AG20443 (cell line): ENCODE measurements at places on chromosomes 7 and 10.

- DNase-seq, result no peak
Measured at GRCh38 chr7:91462316-91462715, 198.1 kb downstream of the FZD1 start.

DNA sequence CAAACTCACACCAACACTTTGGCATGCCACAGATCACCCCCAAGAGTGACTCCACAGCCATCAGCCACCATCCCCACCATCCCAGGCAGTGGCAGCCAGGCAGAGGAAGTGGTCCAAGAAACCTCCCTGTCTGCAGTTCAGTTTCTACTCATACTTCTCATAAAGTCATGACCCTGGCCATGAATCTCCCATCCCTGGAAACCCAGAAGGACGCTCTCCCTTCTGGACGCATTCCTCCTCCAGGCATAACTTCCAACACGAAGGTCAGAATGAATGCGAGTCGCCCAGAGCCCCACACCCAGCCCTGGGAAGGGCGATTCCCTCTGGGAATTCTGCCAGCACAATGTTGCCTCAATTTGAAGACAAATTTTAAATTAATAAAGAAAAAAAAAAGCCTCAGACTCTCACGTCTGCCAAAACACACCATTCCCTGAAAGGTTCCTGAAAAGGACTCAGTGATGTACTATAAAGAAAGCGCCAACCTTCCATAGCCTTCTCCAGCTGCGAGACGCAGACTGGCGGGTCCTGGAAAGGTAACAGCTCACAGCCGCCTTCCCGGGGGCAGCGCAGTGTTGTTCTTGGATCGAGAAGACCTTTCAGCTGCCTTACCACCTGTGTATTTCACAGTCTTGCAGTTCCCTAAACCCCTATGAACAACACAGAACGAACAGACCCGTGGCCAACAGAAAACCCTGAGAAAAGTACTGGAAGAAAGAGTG, 307.6 kb downstream of the FRMD4A start:
- no peak for DNase-seq

DNA sequence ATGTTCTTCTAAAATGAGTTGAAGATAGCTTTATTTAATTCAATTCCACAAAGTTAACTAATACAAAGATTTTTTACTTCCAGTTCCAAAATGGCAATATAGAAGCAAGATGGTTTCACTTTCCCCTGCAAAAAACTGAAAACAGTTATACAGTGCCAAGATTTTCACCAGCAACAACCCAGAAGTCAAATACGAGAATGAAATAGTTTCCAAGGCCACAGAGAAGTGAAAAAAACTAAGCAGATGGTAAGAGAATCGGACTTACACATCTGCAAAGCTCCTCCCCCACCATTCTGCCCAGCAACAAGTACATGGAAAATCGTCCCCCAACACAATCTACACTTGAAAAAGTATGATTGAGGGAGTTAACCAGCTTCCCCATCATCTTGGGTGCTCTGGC, 30.3 kb upstream of the KEL start:
- DNase-seq, result no peak

DNA sequence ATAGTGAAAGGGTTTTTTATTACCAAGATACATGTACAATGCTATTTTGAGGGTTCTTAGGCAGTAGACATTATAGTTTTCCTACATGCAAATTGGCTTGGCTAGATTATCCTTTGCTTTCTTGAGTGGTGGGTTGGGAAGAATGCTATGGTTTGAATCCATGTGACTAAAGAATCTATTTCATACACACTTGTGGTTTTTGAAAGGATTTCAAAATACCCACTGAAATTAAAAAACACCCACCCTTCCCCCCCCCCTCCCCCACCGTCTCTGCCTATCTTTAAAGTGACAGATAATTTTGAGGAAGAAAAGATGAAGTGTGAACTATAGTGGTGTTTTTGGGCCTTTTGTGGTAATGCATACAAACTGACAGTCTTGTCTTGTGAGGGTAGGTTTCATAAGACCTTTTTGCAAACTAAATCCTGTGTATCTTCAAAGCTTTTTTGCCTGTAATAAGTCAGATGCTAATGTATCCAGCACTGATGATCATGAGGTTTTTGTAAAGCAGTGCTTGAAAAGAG, 90.9 kb downstream of the TPST1 start:
- peak; percentile 29 for DNase-seq

DNA sequence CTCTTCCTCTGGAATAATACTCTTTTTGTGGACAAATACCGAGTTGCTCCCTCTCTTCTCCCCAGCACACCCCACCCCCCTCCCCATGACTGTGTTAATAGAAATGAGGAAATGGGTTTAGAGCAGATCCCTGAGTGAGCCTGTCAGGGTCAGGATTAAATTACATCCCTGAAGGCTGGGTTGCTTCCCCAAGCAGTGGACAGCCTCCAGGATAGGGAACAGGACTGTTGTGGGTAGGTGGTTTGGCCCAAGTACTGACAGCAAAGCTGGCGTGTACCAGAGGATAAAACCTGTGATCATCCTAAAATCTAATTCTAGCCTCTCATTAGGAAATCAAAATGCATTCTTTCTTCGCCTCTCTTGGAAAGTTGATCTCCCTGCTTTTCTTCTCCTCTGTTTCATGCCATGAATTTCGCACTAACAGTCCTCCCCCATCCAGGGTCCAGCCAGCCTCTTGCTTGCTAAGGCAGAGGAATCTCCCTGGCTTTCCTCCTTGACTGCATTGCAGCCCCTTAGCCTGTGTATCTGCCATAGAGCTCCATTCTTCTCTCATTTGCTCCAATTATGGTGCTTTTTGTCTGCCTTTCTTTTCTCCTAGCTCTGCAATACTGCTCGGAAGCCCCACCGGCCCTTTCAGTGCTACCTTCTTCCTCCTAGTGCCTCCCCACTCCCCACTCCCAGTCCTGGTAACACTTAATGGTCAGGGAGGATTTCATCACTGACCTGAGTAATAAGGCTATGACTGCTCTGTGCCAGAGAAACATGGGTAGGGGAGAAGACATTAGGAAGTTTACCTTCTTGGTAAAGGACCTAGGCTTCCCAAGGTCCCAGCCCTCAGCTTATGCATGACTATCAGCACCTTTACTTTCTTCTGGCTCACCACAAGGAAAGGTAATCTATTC, 8.4 kb downstream of the LRRC4 start:
- peak; percentile 67 for DNase-seq

GRCh38 chr7:21753071-21753470, 192.6 kb downstream of the CDCA7L start:
- no peak for DNase-seq

DNA sequence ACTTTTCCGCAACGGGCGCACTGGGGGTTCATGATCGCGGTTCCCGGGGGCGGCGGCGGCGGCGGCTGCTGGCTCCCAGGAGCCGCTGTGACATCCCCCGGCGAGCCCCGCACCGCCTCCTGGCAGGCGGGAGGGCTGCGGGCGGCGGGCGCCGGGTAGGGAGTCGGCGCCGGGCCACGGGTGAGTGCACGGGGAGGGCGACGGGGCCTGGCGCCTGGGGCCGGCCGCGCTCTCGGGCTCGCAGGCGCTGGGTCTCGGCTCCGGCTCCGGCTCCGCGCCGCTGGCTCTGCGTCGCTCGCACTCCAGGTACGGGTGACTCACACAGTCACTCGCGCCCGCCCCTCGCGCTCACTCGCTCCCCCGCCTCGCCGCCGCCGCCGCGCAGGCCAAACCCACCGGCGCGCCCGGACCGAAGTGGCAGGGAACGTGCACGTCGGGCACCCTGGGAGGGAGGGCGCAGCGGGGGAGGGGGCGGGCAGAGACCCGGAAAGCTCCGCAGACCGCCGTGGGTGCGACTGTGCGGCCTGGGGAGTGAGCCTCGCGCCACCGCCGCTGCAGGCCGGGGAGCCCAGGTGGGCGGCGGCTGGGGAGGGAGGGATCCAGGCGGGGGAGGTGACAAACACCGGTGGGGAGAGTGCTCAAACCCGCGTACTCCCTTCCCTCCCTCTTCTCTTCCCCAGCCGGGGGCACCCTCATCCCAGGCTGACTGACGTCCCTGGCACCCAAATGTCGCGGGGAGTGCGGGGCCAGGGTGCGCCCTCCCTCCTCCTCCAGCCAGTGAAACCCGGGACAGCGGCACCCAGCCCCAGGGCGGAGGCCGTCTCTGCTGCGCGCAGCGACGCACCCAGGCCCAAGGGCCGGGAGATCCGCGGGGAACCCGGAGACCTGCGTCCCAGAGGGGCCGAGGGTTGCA, 276.9 kb upstream of the NEBL start:
- DNase-seq, result peak; percentile 50

DNA sequence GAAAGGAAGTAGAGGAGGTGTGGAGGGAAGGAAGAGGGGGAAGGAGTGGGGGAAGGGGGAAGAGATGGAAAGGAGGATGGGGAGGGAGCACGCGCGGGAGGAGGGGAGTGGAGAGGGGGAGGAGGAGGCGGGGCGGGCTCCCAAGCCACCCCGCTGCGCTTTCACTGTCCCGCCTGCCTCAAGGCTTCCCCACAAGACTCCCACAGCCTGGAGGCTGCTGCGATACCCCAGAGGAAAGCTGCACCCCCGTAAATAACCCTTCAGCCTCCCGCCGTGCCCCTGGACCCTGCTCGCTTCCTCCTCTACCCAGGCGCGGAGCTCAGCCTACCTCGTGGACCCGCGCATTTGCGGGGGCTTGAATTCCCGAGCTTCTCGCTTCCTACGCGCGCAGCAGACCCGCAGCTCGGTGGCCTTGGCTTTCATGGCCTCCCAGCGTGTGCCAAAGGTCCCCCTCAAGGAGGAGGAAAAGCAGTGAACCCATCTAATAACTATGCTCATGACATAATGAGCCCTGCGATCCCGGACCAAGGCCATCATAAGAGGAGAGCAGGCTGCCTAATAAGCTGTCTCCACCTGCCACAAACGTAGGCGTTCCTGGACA, at the start of gene C10orf67:
Gene C10orf67, minus strand, starts transcription at position 557 of the 601 bp plus-strand sequence. Its CDS starts 23 bp downstream, at position 534.
- peak; percentile 34 for DNase-seq

DNA sequence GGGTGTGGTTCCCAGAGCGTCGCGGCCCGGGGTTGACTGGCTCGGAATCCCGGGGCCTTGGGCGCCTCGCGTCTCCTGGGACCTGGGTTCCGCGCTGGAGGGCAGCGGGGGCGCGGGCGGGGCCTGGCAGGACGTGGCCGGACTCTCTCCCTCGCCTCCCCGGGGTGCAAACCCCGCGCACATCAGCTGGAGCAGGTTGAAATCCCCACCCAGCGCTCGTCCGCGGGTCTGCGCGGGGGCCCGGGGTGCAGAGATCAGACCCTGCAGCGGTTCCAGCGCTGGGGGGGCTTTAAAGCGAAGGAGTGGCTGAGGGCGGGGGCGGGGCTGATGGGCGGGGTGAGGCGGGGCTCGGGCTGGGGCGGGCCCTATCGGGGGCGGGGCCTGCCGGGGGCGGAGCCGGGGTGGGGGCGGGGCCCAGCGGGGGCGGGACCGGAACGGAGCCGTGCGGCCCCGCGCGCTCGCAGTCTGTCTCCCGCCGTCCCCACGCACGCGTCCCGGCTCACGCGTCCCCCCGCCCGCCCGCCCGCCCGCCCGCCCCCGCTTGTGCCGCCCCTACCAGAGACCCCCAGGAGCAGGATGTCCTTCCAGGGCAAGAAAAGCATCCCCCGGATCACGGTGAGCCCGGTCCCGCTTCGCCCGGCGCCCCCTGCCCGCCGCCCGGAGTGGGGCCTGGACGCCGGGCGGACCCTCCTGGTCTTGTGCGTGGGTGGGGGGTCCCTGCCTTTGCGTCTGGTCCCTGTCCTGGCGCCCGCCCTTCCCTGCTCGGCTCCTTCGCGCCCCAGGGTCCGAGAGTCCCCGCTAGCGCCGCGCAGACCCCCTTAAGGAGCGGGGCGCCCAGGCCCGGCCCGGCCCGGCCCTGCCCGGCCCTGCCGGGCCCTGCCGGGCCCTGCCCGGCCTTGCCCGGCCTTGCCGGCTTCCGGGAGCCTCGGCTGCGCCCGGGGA, at the start of gene DPYSL4:
Gene DPYSL4, plus strand, starts transcription at position 461 of the 942 bp plus-strand sequence. Its CDS starts 116 bp downstream, at position 577.
- peak; percentile 96 for DNase-seq

- DNase-seq, result no peak
Measured at GRCh38 chr7:70343519-70343918, 745.2 kb downstream of the AUTS2 start.

GRCh38 chr7:123494193-123494796, 40.1 kb downstream of the IQUB start:
- peak; percentile 29 for DNase-seq

DNA sequence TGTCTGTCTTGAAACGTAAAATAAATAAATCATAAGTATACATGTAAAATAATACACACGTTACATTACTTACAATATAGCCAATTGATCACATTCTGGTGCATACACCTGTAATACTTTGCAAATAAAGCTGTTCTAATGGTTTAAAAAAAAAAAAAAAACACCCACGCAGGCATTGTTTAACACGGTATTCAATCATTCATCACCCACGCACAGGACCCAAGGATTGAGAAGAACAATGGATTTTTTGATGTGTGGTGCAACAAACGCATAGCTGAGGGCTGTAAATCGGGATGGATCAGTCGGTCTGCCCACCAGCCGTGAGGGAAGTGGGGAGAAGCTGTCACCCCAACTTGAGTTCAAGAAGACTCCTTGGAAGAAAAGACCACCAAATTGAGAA, 8.7 kb downstream of the PITRM1 start:
- no peak for DNase-seq

DNA sequence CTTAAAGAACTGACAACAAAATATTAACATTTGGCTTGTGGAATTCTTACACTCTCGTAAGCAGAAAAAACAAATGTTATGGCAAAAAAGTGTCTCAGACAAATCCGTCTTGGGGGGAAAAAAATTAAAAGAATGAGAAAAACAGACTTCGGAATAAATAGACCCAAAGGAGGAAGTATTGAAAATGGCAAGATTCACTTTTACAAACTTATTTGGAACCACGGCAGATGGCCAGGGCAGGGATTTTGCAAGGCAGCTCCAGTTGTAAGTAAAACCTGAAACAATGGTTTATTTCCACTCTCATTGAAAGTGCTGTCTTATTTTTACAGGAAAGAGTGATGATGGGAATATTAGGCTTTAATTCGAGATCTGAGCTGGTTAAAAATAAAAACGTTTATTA, 1.5 kb upstream of the ZNF438 start:
- DNase-seq, result no peak

GRCh38 chr7:17772581-17773288, 167.6 kb downstream of the SNX13 start:
- no peak for DNase-seq

DNA sequence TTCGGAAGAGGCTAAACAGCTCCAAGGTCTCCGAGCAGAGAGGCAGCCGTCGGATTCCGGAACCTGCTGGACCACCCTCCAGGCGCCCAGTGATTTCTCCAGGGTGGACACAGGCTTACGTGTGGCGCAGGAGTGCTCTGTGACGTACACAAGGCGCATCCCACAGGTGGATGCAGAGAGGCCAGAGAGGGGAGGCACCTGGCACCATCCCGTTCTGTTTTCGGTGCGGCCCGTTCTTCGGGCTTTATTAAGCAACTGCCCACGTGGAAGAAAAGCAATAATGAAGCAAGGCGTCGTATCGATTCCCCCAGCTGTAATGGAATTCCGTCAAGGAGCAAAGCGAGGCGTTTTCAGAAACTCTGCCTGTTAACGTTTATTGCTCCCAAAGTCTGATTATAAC, 163.6 kb downstream of the PTPRN2 start:
- no peak for DNase-seq

DNA sequence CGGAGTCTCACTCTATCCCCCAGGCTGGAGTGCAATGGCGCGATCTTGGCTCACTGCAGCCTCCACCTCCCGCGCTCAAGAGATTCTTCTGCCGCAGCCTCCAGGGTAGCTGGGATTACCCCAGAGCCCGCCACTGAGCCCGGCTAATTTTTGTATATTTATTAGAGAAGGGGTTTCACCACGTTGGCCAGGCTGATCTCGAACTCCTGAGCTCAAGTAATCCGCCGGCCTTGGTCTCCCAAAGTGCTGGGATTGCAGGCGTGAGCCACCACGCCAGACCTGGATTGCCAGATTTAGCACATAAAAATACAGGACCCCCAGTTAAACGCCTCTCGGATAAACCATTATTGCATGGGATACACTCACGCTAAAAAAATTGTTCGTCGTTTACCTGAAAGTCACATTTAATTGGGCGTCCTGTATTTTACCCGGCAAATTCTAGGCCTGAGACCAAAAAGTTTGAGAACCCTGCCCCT, 375 bp upstream of the GATAD1 start:
- DNase-seq, result no peak
